ENCODE measurements at places on chromosomes 16 and 17.

- no peaks in the 10 kb centered on the region for H3K27me3 ChIP-seq
- peaks cover 18% of the 10 kb centered on the region for H3K4me1 ChIP-seq
- no peak overlapping the region for H3K4me3 ChIP-seq
- H3K27ac ChIP-seq: no peak overlapping the region
- DNase-seq: no peak
Measured at GRCh38 chr17:42775534-42776098, 2.4 kb downstream of the VPS25 start.

GRCh38 chr17:10073941-10074340 lies 124.5 kb downstream of the GAS7 start:
- H3K4me3 ChIP-seq: no peak overlapping the region
- no peaks in the 10 kb centered on the region for H3K36me3 ChIP-seq
- no peak overlapping the region for H3K27ac ChIP-seq
- H3K27me3 ChIP-seq: no peaks in the 10 kb centered on the region
- no peak for DNase-seq

- H3K36me3 ChIP-seq: no peaks in the 10 kb centered on the region
- H3K4me1 ChIP-seq: no peaks in the 10 kb centered on the region
- no peak for DNase-seq
- H3K27ac ChIP-seq: no peak overlapping the region
- H3K27me3 ChIP-seq: no peaks in the 10 kb centered on the region
- H3K4me3 ChIP-seq: no peak overlapping the region
Measured at GRCh38 chr17:5975661-5976060, 94.5 kb upstream of the WSCD1 start.

DNA sequence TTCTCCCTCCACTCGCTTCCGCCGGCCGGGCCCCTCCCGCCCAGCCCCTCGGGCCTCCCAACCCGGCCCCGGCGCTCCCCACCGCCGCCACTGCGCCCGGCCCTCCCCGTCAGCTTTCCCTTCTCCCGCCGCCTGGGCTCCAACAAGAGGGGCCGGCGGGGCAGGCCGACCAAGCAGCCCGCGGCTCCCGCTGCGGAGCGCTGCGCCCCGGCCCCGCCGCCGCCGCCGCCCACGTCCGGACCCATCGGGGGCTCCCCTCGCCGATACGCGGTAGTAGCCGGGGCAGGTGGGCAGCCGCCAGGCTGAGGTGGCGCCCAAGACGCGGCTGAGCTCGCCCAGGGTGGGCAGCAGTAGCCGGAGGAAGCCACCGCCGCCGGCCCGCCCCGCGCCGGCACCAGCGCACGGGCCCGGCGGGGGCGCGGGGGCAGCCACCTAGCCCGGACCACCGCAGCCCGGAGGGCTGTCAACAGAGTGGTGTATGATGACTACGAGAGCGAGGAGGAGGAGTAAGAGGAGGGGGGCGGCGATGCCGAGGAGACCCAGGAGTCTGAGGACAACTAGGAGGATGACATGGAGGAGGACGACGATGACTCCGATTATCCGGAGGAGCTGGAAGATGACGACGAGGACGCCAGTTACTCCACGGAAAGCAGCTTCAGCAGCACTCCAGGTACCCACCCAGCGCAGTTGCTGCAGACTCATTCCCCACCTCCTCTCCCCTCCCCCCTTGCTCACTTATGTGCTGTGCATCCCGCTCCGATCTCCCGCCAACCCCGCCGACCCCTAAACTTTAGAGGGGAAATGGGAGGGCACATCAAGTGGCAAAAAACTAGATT lies 498 bp downstream of the LRRC37B start:
- peaks cover 20% of the 10 kb centered on the region for H3K4me1 ChIP-seq
- H3K27ac ChIP-seq: peak overlapping the region; percentile 34
- no peaks in the 10 kb centered on the region for H3K36me3 ChIP-seq
- H3K4me3 ChIP-seq: peak overlapping the region; percentile 98

- no peak for DNase-seq
- H3K36me3 ChIP-seq: peaks cover 16% of the 10 kb centered on the region
- no peak overlapping the region for H3K4me3 ChIP-seq
- no peaks in the 10 kb centered on the region for H3K27me3 ChIP-seq
Measured at GRCh38 chr17:81228834-81229665, 6.3 kb upstream of the CEP131 start.

- no peak overlapping the region for H3K27ac ChIP-seq
- H3K4me1 ChIP-seq: peaks cover 2% of the 10 kb centered on the region
- no peak for DNase-seq
Measured at GRCh38 chr16:69867784-69868560, 83.2 kb upstream of the CLEC18A start.

All from thoracic aorta (tissue), 2 donors.